ENCODE measurements at places on chromosomes 16 and 17.
A peak's percentile ranks its signal among the peaks of the same experiment; 100 is the strongest.

DNA sequence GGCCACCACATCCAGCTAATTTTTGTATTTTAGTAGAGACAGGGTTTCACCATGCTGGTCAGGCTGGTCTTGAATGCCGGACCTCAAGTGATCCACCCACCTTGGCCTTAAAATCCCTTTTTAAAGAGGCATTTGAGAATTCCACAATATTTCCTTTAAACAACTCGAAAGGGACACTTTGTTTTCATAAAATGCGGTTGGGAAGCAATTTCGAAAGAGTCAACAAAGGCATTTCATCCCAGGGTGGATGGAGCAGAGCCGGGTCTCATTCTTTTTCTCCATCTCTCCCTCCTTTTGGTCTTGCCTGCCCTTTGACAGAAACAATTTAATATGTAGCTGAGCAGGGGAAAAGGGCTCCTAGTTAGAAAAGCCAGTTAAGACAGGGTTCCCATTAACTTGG, 13.5 kb upstream of the COG1 start:
- no peak for ATAC-seq

GRCh38 chr16:89096768-89097391, 3.2 kb downstream of the ACSF3 start:
- ATAC-seq = no peak

GRCh38 chr16:72198021-72198711, 26.2 kb upstream of the PMFBP1 start:
- ATAC-seq = no peak

DNA sequence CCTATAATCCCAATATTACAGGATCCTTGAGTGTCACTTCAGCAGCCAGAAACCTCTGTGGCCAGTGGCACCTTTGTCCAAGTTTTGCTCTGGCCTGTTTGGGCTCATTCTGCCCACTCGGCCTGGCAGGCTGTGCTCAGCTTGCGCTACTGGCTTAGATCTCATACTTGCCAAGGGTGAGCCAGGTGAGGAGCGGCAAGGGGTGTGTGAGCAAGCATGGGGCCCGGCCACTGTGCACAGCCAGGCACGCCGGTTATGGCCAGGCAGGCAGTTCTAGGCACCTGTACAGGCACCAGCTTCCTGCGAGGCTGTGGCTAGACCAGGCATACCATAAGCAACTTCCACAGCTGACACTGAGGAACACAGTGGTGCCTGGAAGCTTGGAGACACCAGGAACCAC, 16.9 kb upstream of the USP22 start:
- ATAC-seq = no peak

DNA sequence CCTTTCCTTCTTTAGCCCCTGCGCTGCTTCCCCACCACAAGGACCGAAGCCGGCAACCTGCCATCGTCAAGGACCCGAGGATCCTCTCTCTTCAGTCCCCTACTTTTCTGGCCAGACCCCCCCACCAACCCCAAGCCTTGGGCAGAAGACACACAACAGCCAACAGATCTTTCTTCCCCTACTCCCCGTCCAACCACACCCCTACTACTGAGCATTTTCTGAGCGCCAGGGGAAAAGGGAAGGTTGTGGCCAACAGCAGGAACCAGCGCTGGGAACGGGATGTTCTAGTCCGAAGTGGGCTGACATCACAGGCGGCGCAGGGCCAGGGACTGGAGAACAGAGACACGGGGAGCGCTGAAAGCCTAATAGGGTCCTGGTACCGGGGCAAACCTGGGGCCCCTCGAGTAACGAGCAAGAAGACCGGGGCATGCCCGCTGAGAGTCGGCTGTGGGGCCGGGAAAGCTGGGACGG, 528 bp downstream of the PER1 start:
- ATAC-seq = peak; percentile 2

DNA sequence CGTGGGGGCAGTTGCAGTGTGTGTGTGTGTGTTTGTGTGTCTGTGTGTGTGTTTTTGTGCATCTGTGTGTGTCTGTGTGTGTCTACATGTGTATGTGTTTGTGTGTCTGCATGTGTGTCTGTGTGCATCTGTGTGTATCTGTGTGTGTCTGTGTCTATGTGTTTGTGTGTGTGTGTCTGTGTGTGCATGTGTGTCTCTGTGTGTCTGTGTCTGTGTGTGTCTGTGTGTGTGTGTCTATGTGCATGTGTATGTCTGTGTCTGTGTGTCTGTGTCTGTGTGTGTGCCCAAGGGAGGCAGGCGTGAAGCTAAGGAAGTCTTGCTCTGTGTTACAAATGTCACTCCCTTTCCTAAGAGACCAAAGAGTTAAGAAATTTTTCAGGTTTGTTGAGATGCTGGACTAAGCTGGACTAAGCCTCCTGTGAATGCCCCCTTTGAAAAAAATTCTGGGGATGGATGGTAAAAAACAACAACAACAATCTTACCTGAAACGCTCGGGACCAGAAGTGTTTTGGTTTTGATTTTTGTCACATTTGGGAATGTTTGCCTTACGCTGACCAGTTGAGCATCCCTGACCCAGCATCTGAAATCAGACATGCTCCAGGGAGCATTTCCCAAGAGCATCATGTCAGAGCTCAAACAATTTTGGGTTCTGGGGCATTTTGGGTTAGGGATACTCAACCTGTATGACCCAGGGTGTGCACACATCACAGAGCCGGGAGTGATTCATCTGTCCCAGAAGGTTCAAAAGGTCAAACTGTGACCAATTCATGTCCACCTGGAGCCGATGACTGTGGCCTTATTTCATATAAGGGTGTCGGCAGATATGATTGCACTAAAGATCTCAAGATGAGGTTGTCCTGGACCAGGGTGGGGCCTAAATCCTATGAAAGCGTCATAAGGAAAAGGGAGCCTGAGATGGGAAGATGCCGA, 48.6 kb upstream of the ZNF469 start:
- no peak for ATAC-seq

DNA sequence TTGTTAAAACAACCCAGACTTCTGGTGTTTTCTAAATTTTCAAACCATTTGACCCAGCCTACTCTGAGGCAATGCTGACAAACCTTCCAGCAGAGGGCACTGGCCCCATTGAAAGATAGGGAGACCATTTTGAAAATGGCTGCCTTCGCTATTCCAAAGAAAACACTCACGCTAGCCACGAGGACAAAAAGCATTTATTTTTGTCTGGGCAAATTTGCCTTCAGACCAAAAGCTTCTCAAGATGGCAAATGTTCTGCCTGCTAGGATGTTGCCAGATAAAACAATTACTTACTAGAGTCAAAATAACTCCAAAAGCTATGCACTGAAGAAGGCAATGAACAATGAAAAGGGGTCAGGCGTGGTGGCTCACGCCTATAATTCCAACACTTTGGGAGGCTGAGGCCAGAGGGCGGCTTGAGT, 296.7 kb upstream of the IRX5 start:
- ATAC-seq = no peak

GRCh38 chr16:2470603-2471015, 488 bp upstream of the NTN3 start:
- no peak for ATAC-seq

DNA sequence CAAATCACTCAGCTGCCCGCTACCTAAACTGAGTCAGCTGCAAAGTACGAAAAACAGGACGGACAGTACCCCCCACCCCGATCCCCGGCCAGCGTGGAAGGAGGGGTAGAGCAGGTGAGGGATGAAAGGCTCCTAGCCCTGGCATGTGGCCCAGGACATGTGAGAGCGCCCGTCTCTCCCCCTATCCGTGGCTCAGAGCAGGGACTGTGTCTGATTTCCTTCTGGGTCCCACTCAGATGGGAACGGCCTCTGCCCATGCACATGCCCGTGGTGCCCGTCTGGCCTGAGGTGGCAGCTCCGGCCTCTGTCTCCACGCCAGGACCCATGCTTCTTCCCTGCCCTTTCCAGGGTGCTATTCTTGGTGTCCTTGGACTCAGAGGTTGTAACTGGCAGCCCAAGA, 30.2 kb upstream of the RASD1 start:
- ATAC-seq = peak; percentile 17

DNA sequence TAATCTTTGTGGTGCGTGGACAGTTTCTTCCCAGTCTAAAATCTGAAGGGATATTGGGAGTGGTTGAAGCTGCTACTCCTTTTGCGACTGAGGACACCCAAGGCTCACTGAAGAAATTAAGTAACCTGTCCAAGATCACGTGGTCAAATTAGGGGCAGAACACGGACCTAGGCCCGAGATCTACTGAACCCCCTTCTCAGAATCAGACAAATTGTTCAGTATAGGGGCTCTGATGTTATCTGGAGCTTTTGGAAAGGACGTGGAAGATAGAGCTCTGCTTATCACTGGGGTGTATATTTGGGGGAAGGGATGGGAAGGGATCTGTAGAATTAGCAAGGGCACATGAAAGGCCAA, 857 bp downstream of the TANGO6 start:
- ATAC-seq = no peak

DNA sequence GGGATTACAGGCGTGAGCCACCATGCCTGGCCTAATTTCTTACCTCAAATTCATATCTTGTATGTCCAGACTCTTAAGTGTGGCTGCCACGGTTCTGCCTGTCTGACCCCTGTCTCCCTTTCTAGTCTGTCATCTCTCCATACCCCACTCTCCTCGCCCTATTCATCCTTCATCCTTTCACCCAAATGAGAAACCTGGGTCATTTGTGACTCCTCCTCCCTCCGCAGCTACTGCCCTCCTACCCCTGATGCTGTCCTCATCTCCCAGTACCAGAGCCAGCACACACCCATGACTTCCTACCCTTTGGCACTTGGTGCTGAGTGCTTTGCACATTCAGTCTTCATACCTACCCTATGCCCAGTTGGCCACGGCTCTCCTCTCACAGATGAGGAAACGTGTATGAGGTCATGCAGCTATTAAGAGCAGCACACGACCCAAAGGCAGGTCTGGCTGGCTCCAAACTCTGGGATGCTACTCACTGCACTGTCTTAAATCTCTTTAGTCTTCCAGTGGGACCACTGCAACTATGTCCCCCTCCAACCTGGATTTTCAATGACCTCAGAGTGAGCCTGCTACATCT, 1.6 kb downstream of the SPATA32 start:
- ATAC-seq = no peak

GRCh38 chr17:8187517-8188262, 2.3 kb downstream of the BORCS6 start:
- peak; percentile 68 for ATAC-seq

GRCh38 chr16:53872248-53873221, 168.6 kb downstream of the FTO start:
- no peak for ATAC-seq

DNA sequence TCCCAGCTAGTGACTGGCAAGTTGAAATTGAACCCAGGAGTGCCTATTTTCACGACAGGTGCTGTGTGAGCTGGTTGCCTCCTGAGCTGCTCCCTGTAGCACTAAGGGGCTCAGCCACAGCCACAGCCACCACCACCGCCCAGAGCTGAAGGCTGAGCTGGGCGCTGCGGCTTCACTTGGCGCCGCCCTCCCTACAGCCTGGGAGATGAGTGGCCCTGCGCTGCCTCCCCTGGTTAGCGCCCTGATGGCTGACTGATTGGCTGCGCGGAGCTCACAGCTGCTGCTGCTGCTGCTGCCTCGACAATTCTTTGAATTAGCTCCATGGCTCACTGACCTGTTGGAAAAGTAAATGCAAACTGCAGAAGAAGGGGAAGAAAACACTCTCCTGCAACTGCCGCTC, 91.8 kb upstream of the TMEM132E start:
- ATAC-seq = no peak

DNA sequence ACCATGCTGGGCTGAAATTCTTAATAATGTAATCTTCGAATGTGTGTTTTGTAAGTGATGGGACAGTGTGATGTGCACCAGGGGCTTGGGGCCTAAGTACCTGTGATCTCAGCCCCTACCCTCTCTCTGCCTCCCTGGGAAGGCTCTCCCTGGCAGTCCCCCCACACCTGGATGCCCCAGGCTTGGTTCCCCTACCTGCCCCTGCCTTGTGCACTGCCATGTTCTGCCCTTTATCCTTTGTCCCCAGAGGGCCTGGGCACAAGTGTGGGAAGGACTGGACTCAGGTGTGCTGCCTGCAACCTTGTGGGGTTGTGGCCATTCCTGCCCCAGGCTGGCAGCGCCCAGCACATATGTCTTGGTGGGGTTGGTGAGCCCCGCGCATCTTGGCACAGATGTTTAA, 55.4 kb upstream of the CREBBP start:
- no peak for ATAC-seq

DNA sequence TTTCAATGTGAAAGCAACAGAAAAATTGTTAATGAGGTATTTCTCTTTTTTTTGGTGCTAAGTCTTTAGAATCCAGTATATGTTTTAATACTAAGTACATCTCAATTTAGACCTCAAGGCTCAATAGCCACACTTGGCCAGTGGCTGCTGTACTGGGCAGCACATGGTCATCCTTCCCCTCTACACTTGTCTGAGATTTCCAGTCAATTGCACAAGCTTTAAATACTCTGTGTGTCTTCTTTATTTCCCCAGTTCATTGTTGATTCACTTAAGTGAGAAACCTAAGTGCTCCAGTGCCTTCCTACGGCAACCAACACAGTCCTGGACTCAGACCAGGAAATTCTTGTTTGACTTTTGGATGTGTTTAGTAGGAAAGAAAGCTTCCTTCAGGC, 62.2 kb downstream of the TNRC6C start:
- ATAC-seq = no peak

DNA sequence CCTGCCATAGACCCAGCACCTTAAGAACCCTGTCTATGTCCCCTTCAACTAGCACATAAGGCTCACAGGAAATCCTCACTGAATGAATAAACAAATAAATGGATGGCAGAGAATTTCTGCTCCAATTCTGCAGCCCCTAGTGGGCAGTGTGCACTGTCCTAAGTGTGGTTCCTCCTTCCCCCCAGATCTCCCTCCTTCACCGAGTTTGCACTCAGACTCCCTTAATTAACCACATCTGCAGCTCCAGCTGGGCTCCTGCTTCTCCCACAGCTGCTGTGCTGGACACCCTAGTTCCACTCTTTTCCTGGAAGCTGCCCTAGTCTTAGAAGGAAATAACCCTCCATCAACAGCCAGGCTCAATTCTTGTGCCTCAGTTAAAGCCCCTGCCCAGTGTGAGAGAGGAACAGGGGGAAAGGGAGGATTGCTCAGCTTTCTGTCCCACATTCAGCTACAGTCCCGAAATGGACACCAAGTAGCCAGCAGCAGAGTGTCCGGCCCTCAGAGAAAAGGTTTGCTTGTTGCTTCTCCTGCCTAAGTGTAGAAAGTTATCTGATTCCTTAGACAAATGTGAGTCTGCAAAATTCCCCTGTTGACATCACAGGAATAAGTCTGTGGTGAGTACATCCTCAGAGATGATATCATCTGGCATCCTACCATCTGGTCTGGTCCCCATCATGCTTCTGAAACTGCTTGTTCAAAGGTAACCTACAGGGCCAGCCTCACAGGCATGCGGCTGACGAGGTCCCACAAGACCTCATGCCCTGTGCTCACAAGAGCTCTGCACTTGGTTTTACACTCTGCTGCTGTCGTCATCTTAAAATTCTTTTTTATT, 12.3 kb downstream of the LRRC3C start:
- peak; percentile 22 for ATAC-seq

DNA sequence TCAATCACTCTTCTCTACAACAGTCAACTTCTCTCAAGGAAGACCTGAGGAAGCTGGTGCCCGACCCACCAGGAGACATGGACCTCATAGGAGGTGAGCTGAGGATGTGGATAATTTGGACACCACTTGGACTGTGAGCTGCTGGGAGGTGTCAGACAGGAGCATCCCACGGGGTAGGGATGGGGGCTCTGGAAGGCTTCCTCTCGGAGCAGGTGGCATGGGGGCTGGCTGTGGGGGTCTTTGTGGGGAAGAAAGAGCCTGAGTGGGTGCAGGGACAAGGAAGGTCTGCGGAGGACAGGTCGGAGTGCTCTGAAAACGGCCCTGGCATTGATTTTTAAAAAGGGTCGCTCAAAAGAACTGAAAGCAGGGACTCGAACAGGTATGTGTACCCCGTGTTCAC, 64.0 kb downstream of the TBC1D16 start:
- no peak for ATAC-seq

GRCh38 chr17:20098314-20098713, 89.2 kb downstream of the SPECC1 start:
- ATAC-seq = no peak

GRCh38 chr17:52181782-52182181, 23.3 kb upstream of the CA10 start:
- no peak for ATAC-seq
